Fibroblast of lung (primary cell): ENCODE measurements at places on chromosomes 6 and 20.
A peak's percentile ranks its signal among the peaks of the same experiment; 100 is the strongest.

- no peak for DNase-seq
- H3K27ac ChIP-seq, result no peak overlapping the region
- H3K4me3 ChIP-seq, result no peak overlapping the region
- H3K4me1 ChIP-seq, result no peaks in the 10 kb centered on the region
- no peaks in the 10 kb centered on the region for H3K27me3 ChIP-seq
Observed at GRCh38 chr20:48957533-48957932, 36.0 kb downstream of the ARFGEF2 start.

DNA sequence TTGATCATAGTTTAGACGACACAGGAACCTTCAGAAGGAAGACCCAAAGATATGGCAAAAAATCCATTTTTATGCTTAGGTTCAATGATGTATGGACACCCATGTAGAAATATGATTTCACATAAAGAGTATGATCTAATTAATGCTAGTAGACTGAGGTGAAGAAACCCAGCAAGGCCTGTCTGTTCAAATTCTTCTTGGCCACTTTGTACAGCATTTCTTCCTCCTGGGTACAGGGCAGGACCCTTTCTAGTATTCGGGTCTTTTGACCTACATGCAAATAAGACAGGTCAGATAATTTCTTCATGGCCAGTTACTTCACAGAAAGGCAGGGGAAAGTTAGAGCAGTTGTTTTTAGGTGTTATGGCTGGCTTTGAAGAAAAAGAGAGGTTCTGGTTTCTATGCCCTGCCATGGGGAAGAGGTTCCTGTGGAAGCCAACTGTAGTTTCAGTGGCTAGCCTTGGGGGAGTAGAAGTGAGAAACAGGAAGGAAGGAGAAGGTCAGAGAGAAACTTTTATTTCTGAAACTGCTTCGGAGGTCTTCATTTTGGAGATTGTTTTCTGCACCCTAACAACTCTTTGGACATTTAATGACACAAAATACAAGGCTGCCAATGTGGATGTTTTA is 208.3 kb downstream of the PTPRK start:
- H3K4me3 ChIP-seq, result no peak overlapping the region
- H3K27ac ChIP-seq, result no peak overlapping the region
- DNase-seq, result no peak
- no peaks in the 10 kb centered on the region for H3K36me3 ChIP-seq
- no peaks in the 10 kb centered on the region for H3K27me3 ChIP-seq
- H3K4me1 ChIP-seq, result no peaks in the 10 kb centered on the region

GRCh38 chr6:109772883-109773431 is 81.9 kb downstream of the FIG4 start:
- peaks cover 5% of the 10 kb centered on the region for H3K4me1 ChIP-seq
- no peaks in the 10 kb centered on the region for H3K27me3 ChIP-seq
- no peaks in the 10 kb centered on the region for H3K36me3 ChIP-seq
- H3K27ac ChIP-seq, result no peak overlapping the region

GRCh38 chr20:50546729-50547314 is 36.6 kb downstream of the PTPN1 start:
- peaks cover 18% of the 10 kb centered on the region for H3K4me1 ChIP-seq
- no peaks in the 10 kb centered on the region for H3K36me3 ChIP-seq
- no peak for DNase-seq
- H3K27ac ChIP-seq, result peak overlapping the region; percentile 0
- H3K4me3 ChIP-seq, result peak overlapping the region; percentile 25

- no peak for DNase-seq
- no peak overlapping the region for H3K4me3 ChIP-seq
- H3K36me3 ChIP-seq, result no peaks in the 10 kb centered on the region
- no peaks in the 10 kb centered on the region for H3K27me3 ChIP-seq
Observed at GRCh38 chr6:13260831-13261230, 67.5 kb downstream of the TBC1D7 start.

DNA sequence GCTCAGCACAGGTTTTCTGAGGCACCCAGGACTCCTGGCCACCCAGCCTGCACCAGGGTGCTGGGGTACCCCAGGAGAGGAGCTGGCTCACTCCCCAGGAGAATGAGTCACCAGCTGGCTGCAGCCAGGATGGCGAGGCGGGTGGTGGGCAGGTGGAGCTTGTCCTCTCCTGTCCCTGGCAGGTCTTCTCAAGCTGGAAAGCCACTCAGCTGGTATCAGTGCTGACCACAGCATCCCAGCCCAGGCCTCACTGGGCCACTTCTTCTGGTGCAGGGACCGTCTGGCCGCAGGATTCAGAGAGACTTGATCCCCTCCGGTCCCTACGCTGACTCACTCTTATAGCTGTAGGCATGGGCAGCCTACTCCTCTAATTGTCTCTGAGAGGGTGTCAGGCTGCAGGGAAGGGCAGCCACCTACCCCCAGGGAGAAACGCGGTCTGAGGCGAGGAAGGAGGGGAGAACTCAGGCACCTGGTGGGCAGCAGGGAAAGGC is 22.2 kb downstream of the TFEB start:
- H3K27ac ChIP-seq, result no peak overlapping the region
- H3K4me1 ChIP-seq, result peaks cover 2% of the 10 kb centered on the region
- no peaks in the 10 kb centered on the region for H3K27me3 ChIP-seq
- DNase-seq, result peak; percentile 50
- no peak overlapping the region for H3K4me3 ChIP-seq

GRCh38 chr6:36682328-36683144 is 4.0 kb downstream of the CDKN1A start:
- H3K4me3 ChIP-seq, result peak overlapping the region; percentile 74
- peaks cover 29% of the 10 kb centered on the region for H3K36me3 ChIP-seq
- peak overlapping the region; percentile 5 for H3K27ac ChIP-seq
- H3K27me3 ChIP-seq, result no peaks in the 10 kb centered on the region
- no peak for DNase-seq
- H3K4me1 ChIP-seq, result peaks cover 13% of the 10 kb centered on the region

DNA sequence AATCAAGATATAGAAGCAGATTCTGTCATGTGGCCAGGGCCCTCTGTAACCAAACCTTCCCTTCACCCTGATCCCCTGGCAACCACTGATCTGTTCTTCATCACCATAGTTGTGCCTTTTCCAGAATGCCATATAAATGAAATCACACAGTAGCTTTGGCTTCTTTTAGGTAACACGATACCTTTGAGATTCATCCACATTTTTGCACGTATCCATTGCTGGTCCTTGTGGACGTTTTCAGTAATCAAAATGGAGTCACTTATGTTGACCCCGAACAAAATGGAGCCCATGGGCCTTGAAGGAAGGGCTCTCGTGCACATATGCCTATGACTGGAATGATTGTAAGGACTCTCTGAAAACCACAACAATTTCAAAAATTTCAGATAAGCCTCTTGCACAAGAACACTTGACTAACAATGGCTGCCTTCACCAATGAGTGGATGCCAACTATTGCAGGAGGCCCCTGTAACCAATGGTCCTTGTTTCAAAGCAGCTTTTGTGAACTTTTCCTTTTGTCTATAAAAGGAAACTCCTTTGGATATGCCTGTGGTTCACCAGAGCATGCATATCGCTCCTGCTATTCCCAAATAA is 84.3 kb upstream of the RALY start:
- H3K27ac ChIP-seq, result no peak overlapping the region
- H3K36me3 ChIP-seq, result no peaks in the 10 kb centered on the region
- H3K27me3 ChIP-seq, result no peaks in the 10 kb centered on the region
- no peak overlapping the region for H3K4me3 ChIP-seq

GRCh38 chr6:140915551-140915950 is 1217.2 kb upstream of the GJE1 start:
- no peaks in the 10 kb centered on the region for H3K4me1 ChIP-seq
- H3K27me3 ChIP-seq, result no peaks in the 10 kb centered on the region
- DNase-seq, result no peak
- no peak overlapping the region for H3K4me3 ChIP-seq
